T-helper 22 cell (primary cell): ENCODE measurements at places on chromosomes 1 and 21.

DNA sequence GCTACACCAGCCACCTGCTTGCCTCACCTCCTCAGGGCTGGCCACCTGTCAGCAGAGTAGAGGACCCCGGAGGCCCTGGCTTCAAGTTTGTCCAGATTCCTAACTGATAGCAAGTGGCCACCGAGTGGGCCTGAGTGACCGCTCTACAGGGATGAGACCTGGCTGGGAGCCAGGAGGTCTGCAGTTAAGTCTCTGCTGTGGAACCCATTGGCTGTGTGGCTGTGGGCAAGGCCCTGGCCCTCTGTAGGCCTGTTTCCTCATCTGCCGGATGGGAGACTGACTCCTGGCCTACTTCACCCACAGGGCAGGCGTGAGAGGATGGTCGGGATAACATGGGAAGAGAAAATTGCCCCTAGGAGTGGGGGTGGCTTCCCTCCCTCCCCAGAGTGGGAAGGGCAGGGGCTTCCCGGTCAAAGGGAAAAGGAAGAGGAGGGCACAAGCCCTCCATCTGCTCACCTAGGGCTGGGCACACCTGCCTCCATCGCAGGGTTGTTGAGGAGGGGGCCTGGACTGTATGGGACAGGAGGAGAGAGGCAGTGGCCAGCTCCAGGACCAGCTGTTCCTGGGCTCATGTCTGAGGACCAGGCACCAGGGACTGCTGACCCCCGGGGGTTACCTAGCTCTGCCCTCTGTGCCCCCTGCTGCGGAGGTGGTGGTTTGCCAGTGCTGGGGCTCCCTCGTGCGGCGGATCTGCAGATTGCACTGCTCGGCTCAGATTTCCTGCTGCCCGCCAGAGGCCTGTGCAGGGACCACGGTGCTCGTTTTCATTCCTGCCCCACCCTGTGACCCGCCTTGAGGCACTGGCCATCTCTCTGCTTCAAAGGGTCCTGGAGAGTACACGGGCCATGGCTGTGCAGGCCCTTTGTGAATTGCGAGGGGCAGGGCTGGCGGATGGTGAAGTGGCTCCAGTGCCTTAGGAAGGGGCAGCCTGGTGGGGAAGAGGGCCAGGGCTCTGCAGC lies 9.1 kb upstream of the MTFR1L start:
- peak; percentile 41 for DNase-seq

- no peak for DNase-seq
Measured at GRCh38 chr1:198107091-198107501, 49.7 kb upstream of the NEK7 start.

DNA sequence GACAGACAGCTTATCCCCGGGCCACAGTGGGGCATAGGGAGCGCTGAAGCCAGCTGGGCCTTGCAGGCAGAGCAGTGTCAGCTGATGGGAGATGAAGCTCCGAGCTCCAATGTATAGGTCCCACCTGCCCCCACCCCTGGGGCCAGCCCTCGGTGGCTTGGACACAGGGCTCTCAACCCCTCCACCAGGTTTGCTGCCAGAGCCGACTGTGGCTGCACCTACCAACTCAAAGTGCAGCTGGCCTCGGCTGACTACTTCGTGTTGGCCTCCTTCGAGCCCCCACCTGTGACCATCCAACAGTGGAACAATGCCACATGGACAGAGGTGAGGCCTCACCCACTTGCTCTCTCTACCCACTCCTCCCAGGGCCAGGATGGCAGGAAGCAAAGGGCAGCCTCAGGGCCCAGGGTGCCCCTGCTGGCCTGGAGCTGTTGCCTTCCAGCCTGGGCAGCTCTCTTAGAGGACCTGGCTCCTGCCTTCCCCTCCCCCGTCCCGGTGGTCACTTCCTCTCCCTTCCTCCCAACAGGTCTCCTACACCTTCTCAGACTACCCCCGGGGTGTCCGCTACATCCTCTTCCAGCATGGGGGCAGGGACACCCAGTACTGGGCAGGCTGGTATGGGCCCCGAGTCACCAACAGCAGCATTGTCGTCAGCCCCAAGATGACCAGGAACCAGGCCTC lies 7.7 kb downstream of the MAD2L2 start:
- no peak for DNase-seq

GRCh38 chr1:228400237-228400651 lies 6.4 kb downstream of the TRIM11 start:
- DNase-seq, result no peak

DNA sequence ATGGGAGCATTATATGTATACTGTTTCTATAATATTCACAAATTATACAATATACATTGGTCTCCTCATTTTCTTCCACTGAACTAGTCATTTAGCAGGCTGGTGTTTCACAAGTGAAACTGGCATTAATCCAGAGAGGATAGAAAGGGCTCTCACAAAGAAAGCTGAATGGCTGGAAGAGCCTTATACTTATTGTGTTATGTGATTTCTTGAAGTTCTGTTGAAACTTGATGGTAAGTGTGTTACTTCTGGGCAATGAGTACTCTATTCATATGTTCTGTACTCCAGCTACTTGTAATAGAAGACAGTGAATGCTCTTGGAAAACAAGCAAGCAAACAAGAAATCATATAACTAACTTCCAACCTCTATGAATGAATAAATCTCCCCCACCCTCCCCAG lies 14.9 kb downstream of the STX12 start:
- DNase-seq, result no peak

DNA sequence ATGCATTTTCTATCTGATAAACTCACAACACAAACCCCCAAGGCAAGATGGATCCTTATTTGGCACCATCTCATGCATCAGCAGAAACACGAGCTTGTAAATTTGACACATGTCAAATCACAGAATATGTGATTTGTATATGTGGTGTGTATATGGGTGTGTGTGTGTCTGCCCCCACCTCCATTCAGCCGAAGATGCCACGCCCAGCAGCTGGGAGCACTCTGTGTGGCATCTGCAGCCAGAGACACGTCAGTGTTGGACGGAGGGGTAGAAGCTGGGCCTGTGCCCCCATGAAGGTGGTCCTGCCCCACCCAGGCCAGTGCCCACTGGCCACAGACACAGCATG lies 108.4 kb downstream of the CAPN8 start:
- DNase-seq, result no peak

GRCh38 chr1:208928349-208929010 lies 655.0 kb upstream of the CAMK1G start:
- no peak for DNase-seq

- DNase-seq, result no peak
Measured at GRCh38 chr1:56957931-56958330, 7.9 kb downstream of the C8B start.

- DNase-seq, result no peak
Measured at GRCh38 chr1:245561665-245562234, 407.0 kb downstream of the KIF26B start.

DNA sequence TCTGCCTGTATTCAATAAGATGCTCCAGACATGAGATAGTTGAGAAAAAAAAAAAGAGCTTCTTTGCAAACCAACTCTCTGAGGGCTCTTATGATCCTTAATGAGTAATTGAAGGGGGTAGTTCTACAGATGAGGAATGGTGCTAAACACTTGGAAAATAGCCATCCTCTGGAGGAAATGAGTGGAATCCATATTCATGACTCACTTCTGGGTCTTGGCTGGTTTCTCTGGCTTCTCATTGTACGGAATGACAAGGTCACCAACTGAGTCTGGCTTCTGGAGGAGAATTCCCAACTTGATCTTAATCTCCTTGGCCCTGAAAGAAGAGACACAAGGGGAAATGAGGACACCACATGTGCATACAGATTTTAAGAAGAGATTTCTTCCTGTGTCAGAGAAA lies 34.7 kb downstream of the RGS5 start:
- DNase-seq, result no peak

DNA sequence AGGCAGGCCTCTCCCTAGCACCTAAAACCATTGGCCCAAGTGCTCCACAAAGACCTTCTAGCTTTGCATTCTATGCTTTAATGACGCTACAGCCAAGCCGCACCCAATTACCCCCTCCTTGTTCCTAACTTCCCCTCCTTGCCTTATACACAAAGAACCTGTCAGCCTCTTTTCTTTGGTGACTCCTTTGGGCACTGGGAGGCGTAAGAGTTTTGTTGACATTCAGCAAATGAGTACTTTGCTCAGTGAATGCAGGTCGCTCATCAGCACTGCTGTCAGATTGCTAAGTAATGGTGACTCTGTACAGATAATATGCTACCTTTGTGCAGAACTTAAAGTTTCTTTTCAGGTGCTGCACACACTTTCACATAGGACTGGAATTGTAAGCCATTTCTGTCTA lies 187.6 kb upstream of the FAM78B start:
- DNase-seq, result no peak

DNA sequence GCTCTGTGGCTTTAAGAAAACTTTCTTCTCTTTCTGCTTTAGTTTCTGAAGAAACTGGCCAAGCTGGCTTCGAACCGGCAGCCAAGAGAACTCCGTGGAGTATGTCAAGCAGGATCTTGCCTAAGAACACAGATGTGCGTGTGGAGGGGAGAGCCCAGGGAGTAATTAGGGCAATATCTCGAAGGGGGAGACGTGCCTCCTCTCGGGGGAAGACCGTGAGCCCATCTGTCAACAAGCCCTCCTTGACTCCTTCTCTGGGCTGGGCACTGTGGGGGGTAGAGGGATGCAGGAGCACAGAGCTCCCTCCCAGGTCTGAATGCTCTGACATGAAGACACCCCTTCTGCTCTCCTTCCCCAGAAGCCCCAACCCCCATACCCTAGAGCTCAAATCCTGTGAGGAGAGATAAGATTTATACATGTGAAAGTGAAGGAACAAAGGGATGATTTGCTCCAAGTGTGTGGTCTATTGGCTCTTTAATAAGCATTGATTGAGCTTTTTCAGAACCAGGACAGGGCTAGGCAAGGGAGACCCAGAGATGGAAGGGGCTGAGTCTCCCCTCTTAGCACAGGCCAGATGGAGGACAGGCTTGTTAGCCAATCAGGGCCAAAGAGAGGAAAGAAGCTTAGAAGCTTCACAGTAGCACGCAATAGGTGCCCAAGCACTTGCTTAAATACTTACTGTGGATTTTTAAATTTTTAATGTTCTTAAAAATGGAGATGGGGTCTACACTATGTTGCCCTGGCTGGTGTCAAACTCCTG lies 37.5 kb downstream of the EDN2 start:
- DNase-seq, result no peak

- DNase-seq, result no peak
Measured at GRCh38 chr1:184255560-184255959, 131.3 kb upstream of the C1orf21 start.

DNA sequence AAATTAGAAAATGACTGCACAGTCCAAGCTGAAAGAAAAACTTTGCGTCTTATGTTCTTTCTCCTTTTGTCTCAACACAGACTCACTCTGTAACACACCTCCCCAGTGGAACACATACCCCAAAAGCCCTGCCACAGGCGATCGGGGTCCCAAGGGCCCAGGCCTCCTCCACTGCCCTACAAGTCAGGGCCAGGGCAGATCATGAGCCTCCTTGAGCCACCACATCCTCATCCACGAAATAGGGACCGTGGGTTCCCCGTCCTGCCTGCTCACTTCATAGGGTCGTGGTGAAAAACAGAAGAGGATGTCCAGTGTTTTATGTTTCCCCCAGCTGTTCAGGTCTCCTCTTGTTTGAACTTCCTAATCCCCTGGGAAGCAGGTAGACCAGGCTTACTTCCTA lies 116.7 kb downstream of the KCNN3 start:
- no peak for DNase-seq

GRCh38 chr1:11783556-11783955 lies 21.6 kb downstream of the C1orf167 start:
- DNase-seq, result no peak

GRCh38 chr1:97903626-97904025 lies 17.2 kb downstream of the DPYD start:
- no peak for DNase-seq

DNA sequence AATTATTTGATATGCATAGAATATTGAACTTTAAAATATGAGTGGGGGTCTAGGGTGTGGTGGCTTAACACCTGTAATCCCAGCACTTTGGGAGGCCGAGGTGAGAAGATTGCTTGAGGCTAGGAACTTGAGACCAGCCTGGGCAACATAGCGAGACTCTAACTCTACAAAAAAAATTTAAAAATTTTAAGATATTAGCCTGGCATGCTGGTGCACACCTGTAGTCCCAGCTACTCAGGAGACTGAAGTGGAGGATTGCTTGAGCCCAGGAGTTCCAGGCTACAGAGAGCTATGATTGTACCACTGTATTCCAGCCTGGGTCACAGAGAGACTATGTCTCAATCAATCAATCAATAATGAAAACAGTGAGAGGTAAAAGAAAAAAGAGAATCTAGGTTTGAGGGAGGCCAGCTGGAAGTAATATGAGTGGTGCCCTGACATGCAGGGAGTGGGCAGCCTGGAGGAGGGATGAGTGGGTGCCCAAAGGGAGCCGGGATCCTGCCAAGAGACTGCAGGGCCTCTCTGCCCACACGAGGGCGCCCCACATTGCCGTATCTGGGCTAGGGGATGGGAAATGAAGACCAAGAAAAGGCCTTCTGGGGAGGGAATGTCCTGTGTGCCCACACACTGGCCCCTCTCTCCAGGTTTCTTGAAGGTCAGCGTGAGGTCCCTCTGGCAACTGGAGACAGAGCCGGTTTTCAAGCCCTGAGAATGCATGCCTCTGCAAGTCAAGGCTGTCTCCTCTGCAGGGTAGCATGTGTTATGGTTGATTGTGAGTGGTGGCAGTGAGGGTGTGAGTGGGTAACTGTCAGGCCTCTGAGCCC lies 93.9 kb upstream of the PPM1J start:
- no peak for DNase-seq
